ENCODE measurements at places on chromosomes 7 and 10.

GRCh38 chr10:44983066-44983894 lies 4.7 kb upstream of the DEPP1 start:
- no peak for DNase-seq

- no peak for DNase-seq
These were observed 86.5 kb downstream of the DKK1 start for GRCh38 chr10:52400562-52400961.

DNA sequence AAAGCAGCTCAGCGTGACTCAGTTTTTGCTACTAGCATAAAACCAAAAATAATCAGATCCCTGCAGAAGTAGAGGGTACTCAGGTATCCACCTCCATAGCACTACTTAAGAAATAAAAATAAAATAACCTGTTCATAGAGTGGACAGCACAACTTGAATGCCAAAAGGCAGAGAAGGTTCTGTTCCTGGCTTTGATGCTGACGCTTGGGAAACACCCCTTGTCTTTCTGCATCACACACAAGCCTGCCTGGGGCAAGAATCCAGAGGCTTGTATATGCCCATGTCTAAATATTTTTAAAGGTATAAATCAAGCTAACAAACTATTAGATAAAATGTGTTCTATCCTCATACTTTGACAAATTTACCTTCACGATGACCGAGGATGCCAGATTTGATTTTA lies 207.3 kb downstream of the KIAA1217 start:
- no peak for DNase-seq

- no peak for DNase-seq
These were observed 1.2 kb downstream of the BMI1 start for GRCh38 chr10:22321924-22322640.

DNA sequence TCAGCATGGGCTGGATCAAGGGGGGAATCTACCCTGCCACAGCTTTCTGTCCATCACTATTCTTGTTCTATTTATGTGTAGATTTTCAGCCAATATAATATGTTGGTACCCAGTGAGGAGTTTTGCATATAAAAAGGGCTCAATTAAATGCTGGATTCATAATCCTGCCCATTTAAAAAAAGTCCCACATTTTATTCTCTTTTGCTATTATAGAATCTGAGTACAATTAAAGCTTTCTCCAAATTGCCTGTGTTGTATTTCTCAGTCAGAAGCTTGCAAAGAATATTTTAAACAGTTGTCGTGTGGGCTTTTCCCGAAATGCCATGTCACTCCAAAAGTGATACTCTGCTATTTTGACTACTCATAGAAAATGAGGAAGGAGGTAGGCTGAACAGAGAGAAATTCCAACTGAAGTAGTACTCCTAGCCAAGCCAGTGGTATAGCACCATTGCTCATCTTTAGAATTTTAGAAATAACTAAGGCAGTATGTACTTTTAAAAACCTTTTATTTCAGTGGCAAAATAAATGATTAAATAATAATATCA lies 108.3 kb upstream of the HDAC9 start:
- no peak for DNase-seq

- DNase-seq: peak; percentile 21
These were observed 1.3 kb downstream of the ZNRF2 start for GRCh38 chr7:30285536-30286284.

DNA sequence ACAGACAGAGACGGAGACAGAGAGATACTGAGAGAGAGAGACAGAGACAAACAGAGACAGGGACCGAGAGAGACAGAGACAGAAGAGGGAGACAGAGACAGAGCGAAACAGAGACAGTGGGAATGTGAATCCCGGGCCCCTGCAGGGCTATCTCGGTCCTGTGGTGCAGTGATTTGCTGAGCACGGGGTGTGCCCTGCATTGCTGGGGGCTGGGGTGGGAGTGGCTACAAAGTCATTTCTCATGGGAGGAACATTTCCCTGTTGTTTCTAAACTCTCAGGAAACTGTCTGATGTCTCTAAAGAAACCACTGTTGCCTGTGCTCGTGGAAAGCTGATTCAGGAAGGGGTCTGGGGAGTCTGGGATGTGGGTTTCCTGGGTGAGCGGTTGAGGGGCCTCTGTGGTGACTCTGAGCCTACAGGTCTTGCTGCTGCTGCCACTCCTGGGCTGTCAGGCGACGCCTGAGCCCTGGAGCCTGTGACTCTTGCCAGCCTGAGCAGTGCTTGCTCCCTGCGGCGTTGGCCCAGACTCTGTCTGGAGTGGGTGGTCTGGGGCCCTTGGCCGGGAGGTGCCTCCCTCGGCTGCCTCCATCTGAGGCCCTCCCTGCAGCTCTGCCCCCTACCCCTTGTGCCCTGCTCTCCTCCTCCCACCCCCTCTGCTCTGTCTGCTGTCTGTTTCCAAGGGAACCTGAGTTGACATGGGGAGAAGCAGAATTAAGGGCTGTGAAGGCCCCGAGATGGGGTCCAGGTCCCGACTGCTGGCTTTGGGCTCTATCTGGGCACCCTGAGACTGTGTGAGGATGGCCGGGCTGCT lies 292.0 kb downstream of the WDR37 start:
- no peak for DNase-seq

GRCh38 chr7:45460379-45460778 lies 113.8 kb upstream of the ADCY1 start:
- no peak for DNase-seq

- no peak for DNase-seq
These were observed 15.6 kb downstream of the PWWP2B start for GRCh38 chr10:132412316-132413192.

DNA sequence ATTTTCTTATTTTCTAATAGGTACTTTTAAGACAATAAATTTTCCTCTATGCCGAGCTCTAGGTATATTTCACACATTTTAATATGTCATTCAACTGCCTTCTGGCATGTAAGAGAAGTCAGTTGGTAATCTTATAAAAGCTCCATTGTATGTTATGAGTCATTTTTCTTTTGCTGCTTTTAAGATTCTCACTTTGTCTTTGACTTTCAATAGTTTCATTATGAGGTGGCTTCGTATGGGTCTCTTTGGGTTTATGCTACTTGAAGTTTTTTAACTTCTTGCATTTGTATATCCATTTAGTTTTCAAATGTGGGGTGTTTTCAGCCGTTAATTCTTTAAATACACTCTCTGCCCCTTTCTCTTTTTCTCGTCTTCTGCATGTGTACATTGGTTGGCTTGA lies 80.5 kb downstream of the ABCA13 start:
- DNase-seq: no peak

- DNase-seq: no peak
These were observed 296.8 kb upstream of the CACNA2D1 start for GRCh38 chr7:82740246-82740848.

Data from nucleus accumbens (tissue), 56 donors.